ENCODE measurements at places on chromosomes 2 and 18. TPM values are rescaled to one million over a fixed set of nuclear protein-coding genes. Genes with fewer than 3 reads are reported as not detected.

Gene FAHD2A
- 33.1 TPM for total RNA-seq

Gene MROH2A
- not detected for total RNA-seq

Gene CBLN2
- 1.1 TPM for total RNA-seq

Gene COL3A1
- total RNA-seq = 1.3 TPM

Gene GREB1L
- 0.76 TPM for total RNA-seq

Gene PROKR1
- not detected for total RNA-seq

Gene DOCK10
- 23.0 TPM for total RNA-seq

Gene FAM136A
- 45.7 TPM for total RNA-seq

Gene DCDC2C
- not detected for total RNA-seq

Gene ARHGEF4
- not detected for total RNA-seq

Gene GKN2
- total RNA-seq = not detected

Gene ORMDL1
- total RNA-seq = 63.3 TPM

Gene TOGARAM2
- total RNA-seq = not detected

Gene TUBB6
- total RNA-seq = 440 TPM

Gene SPHKAP
- not detected for total RNA-seq

Gene SPTBN1
- total RNA-seq = 320 TPM

Gene SPC25
- total RNA-seq = 20.5 TPM

Gene CAPN10
- 39.9 TPM for total RNA-seq

Gene SCN7A
- total RNA-seq = not detected

Gene RBMS1
- total RNA-seq = 93.3 TPM

Gene IL36A
- not detected for total RNA-seq

Gene CYP27C1
- total RNA-seq = not detected

Gene SP140
- not detected for total RNA-seq

Gene CD8B
- total RNA-seq = not detected

Gene TBR1
- total RNA-seq = 0.09 TPM

Gene GPR17
- not detected for total RNA-seq

Gene GALNT14
- total RNA-seq = 0.40 TPM

Gene DIPK1C
- not detected for total RNA-seq

Gene LTBP1
- total RNA-seq = 107 TPM

Gene CYTIP
- not detected for total RNA-seq

Gene CARF
- total RNA-seq = 3.7 TPM

Gene EHBP1
- total RNA-seq = 34.8 TPM

Gene NDUFAF7
- total RNA-seq = 17.7 TPM

Gene OSR1
- total RNA-seq = not detected

Gene DSEL
- 4.5 TPM for total RNA-seq

Gene PIEZO2
- 11.2 TPM for total RNA-seq

Gene SCN2A
- total RNA-seq = not detected

Gene SGPP2
- total RNA-seq = not detected

Gene SNTG2
- not detected for total RNA-seq

Gene SERPINB10
- not detected for total RNA-seq

Gene ST8SIA5
- total RNA-seq = 0.62 TPM

Gene DAW1
- 2.0 TPM for total RNA-seq

Gene TUBB8B
- 1.1 TPM for total RNA-seq

Gene TYMS
- total RNA-seq = 200 TPM

Gene FHL2
- 178 TPM for total RNA-seq

Gene STAT4
- total RNA-seq = 0.46 TPM

Gene PKDCC
- total RNA-seq = 6.9 TPM

Gene ERFE
- 1.2 TPM for total RNA-seq

Gene OXER1
- not detected for total RNA-seq

Gene COL6A3
- not detected for total RNA-seq

Gene NEU2
- total RNA-seq = not detected

Gene TAF1B
- 29.4 TPM for total RNA-seq

Gene ADCYAP1
- not detected for total RNA-seq

Gene RHBDD1
- total RNA-seq = 16.1 TPM

Gene TRPM8
- not detected for total RNA-seq
